NCI-H1105 (cell line): ENCODE measurements at places on chromosomes 12 and 14.

DNA sequence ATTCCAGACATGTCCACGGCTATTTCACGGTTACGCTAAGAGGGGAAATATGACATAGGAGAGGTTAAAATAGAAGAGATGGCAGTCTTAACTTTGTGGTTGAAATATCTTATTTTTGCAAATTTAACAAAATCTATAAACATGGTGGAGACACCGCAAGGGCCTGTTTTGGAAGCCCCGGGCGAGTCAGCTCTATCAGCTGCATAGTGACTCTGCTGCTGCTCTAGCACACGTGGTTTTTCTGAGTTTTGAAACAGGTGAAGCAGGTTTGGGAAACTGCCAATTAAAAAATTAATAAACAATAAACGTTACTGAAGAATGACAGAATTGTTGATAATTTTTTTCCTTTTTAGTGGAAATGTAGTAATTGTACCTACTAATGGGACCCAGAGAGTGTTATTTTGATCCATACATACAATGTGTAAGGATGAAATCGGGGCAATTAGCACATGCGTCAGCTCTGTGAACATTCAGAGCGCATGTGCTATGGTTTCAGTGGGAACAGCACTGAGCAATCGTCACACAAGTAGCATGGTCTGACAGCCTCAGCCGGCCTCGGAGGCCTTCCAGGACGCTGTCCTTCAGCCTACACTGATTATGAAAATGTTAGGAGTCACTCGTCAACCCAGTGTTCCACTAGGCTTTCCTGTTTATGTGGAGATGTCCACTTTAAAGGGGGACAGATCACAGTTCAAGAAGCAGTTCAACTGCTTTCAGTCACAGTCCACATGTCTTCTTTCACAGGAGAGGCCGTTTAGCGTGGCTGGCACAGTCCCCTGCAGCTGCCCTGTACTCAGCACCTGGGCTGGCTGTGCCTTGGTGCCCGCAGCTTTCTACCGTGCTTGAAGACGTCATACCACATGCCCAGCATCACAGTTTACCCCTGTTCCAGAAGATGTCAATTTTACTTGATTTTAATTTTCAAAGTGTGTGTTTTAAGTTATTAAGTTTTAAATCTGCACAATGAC is 51.8 kb downstream of the MOK start:
- no peak for DNase-seq

- no peak for DNase-seq
These were observed 19.0 kb downstream of the RACGAP1 start for GRCh38 chr12:50006280-50006679.

- DNase-seq: no peak
These were observed 354.4 kb downstream of the MED13L start for GRCh38 chr12:115922952-115923564.

GRCh38 chr12:43898474-43898873 is 62.6 kb downstream of the TMEM117 start:
- no peak for DNase-seq

DNA sequence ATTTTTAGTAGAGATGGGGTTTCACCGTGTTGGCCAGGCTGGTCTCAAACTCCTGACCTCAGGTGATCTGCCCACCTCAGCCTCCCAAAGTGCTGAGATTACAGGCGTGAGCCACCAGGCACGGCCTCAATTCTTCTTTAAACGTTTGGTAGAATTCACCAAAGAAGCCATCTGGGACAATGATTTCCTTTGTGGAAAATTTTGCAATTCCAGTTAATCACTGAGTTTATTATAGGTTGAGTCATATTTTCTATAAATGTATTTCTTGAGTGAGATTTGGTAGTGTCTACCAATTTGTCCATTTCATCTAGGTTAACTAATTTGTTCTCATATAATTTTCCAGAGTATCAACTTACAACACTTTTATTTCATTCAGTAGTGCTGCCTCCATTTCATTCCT is 683.9 kb upstream of the TMEM132C start:
- DNase-seq: no peak

DNA sequence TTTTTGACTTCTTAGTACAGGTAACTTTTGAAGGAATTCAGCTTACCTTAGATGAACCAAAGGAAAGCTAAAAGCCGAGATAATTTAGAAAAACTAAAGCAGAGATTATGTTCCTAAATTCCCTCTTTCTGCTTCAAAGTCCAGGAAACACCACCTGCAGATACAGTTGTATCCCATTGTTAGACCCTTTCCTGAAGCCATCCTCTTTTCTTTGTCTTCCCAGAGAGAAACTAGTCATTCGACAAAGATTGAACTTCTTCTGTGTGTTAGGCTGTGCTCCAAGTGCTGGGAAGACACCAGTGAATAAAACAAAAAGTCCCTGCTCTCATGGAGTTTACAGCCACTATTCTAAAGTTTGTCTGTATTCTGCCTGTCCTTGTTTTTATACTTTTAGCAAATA is 29.3 kb downstream of the PPM1A start:
- no peak for DNase-seq

DNA sequence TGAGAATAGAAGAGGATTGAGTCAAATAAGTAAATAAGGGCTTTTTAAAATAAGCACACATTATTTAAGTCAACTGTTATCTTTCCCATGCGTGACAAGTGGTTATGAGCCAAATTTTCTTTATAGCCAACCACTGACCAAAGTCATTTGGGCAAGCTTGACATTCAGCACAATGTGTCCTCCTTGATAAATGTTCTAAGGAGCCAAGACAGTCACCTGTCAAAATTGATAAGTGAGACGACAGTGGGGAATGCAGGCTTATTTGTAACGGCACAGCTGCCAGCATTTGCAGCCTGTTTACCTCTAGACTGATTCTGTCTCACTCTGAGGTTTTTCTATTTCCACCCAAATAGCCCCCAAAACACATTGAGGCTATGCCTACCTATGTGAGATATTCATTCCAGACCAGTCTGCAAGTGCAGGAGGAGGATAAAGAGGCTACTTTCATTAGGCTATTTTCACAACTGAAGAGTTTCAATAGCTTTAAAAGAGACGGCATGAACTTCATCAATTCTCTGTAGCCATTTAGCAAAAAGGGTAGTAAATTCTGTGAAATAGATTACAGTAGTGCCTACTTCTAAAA is 339.5 kb downstream of the PDZRN4 start:
- no peak for DNase-seq

DNA sequence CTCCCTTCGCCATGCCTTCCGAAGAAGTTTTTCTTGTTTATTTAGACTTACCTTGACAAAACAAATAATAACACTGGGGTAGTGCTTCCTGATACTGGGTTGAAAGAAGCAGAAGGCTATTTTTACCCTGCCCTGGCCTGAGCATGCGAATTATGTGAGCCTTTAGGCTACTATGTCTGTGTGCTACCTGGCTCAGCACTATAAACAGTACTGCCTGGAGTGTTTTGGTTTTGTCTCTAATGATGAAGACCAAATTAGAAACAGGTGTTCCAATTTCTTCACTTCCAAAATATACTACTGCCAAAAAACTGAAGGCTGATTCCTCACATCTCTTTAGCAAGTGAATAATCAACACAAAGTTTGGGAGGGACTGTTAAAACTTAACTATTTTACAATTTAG is 7.6 kb upstream of the OVCH1 start:
- no peak for DNase-seq

- DNase-seq: no peak
These were observed 208.5 kb downstream of the FOXG1 start for GRCh38 chr14:28975084-28975483.

DNA sequence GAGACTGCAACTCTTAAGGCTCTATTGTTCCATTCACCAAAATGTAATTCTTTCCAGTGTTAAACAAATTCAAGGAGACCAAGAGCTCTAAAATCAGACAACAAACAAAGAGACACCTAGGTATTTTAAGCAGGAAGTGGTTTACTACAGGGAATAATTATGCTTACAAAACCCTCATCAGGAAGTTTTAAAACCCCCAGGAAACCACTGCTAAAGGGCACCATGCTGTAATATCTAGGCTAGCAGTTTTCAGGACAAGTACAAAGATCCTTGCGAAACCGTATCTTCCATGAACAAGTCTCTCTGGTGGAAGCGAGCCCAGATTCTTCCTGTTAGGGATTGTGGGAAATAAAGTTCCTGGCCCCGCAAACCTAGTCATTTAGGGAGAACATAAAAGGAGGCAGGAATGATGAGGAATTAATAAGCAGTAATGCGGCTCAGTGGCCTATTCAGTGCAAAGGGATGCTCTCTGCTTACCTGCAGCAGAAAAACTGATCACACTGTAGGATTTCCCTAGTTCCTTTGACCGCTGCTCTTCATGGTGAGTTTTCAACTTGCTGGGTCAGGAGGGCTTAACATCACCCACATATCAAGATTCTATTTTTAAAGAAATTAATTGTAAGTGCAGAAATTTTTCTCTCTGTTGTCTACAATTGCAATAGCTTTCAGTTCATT is 42.8 kb downstream of the ACSM4 start:
- DNase-seq: no peak

GRCh38 chr12:99479149-99479548 is 168.4 kb upstream of the GARIN6 start:
- DNase-seq: no peak

DNA sequence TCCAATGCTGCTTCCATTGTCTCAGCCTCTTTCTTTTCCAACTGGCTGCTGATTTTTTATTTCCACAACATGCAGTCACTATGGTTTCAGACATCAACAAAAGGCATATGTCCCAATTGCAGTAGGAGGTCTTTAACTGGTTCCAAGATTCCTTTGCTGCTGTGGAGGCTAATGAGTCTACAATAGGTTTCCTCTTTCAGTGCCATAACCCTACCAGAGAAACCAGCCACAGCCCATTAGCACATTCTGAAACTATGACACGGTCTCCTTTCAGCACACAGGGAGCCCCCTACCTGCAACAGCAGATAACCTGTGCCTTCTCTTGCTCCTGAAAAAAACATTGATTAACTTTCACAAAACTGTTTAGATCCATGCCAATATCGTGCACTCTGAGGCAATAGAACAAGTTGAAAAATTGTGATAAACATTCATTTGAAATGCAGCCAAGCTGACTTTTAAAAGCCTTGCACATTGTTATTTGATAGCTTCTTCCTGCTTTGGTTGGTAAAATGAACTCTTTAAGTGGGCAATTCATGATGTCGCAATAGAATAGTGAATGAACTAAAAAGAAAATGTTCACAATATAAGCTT is 32.4 kb downstream of the PLEKHG7 start:
- peak; percentile 69 for DNase-seq

DNA sequence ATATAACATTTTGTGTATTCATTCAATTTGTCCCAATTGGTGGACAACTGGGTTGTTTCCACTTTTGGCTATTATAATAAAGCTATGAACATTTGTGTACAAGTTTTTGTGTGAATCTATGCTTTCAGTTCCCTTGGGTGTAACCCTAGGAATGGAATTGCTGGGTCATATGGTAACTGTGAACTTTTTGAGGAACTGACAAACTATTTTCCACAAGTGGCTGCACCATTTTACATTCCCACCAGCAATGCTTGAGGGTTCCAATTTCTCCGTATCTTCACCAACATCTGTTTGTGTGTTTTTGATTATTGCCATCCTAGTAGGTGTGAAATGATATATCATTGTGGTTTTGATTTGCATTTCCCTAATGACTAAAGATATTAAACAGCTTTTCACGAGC is 13.0 kb downstream of the LPCAT3 start:
- DNase-seq: no peak

DNA sequence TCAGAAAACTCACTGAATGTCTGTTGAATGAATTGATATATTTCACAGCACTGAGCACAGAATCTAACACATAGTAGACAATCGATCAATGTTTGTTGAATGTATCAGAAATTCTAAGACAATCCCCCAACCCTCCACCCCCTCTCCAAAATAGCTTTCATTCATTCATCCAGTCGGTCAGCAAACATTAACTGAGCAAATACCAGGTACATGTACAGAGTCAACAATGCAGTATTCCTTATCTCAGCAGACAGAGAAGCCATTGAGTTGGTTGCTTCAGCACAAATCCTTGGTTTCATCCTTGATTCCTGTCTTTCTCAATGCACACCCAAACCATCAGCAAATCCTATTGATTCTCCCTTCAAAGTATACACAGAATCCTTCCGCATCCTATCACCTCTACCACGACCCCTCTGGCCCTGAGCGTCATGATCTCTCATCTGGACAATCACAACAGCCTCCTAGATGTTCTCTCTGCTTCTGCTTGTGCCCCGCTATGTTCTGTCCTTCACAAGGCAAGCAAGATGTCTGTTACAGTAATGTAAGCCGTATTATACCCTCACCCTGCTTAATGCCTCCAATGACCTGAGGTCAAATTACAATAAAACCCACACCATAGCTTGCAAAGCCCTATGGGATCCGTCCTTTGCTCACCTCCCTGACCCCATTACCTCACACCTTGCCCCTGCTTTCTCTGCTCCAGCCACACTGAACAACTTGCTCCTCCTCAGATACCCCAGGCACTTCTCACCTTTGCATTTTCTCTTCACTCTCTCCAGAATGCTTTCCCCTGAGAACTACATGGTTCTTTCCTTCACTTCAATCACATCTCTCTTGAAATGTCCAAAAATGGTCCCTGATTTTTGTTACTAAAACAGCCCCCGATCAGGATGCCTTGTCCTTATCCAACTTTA is 738.1 kb upstream of the TBX3 start:
- DNase-seq: no peak

DNA sequence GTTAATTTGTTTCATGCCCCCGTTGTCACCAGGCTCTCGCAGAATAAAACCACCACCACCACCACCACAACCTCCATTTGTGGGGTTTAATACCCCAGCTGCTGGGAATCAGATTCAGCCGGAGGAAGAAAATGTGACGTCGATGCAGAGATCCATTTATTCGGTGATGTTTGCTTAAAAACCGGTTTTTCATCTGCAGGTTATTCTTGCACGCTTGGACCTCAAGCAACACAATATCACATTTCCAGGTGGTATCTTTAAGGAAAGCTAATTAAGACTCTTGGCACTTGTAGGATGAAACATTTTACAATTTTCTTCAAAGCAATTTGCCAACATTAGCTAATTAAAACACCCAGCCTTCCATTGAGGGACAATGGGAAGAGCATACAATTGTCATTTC is 39.8 kb downstream of the SPRING1 start:
- DNase-seq: peak; percentile 86

GRCh38 chr12:108738170-108738569 is 6.9 kb upstream of the CORO1C start:
- DNase-seq: no peak

- no peak for DNase-seq
These were observed 123.4 kb downstream of the BICD1 start for GRCh38 chr12:32229971-32230612.

DNA sequence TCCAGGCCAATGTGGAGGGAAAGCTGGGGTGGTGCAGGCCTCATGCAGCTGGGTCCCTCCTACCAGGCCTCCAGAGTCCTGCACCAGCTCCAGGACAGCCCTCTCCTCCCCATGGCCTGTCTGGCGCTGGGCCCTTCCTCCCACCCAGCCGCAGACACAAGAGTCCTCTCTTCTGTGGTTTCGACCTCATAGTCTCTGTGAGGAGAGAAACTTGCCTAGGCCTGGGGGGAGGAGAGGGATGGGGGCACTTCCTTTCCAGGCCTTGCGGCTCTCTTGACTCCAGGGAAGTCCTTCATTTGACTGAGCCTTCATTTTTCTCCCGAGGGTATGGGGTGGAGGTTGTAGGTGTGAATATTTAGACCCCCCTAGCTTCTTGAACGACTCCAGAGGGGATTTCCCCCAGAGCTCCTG is 2.3 kb downstream of the MMP14 start:
- DNase-seq: no peak

GRCh38 chr12:66934302-66935062 is 255.6 kb upstream of the GRIP1 start:
- DNase-seq: no peak

GRCh38 chr14:89617481-89618329 is 200.7 kb upstream of the FOXN3 start:
- DNase-seq: no peak

- DNase-seq: no peak
These were observed 908.6 kb downstream of the TRHDE start for GRCh38 chr12:73180734-73181133.

- DNase-seq: no peak
These were observed 134.4 kb downstream of the LLPH start for GRCh38 chr12:65996146-65996545.
